Small intestine (tissue), 16 donors: ENCODE measurements at places on chromosomes 3 and 15.

DNA sequence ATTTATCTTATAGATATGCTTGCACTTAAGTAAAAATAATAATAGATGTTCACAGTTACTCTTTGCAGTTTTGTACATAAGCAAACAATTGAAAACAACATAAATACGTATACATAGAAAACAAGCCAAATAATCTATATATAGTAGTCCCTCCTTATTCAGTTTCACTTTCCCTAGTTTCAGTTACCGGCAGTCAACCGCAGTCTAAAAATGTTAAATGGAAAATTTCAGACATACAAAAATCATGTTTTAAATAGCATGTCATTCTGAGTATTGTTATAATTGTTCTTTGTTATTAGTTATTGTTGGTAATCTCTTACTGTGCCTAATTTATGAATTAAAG lies 262.0 kb downstream of the CGGBP1 start:
- DNase-seq, result no peak
- H3K4me1 ChIP-seq, result no peaks in the 10 kb centered on the region
- no peak overlapping the region for H3K4me3 ChIP-seq
- H3K27me3 ChIP-seq, result peaks cover 21% of the 10 kb centered on the region

- no peaks in the 10 kb centered on the region for H3K36me3 ChIP-seq
- no peak for DNase-seq
- H3K4me3 ChIP-seq, result no peak overlapping the region
- no peaks in the 10 kb centered on the region for H3K27me3 ChIP-seq
- H3K27ac ChIP-seq, result no peak overlapping the region
Measured at GRCh38 chr3:31331278-31331677, 201.4 kb upstream of the STT3B start.

DNA sequence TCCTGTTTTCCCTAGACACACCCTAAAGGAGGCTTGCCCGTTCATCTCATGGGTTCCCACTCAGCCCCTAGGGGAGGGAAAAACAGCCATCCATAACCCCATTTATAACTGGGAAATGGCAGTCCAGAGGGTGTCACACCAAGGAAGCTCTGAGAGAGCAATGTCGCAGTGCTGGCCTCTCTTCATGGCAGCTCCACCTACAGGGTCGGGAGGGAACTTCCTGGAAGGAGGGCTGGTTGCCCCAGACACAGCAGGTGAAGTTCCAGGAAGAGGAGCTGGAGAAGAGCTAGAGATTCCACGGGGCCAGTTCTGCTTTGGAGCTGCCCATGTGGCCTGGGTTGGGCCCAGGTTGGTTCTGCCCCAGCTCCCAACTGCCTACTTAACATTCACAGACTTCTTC lies 22.3 kb upstream of the LINGO1 start:
- no peaks in the 10 kb centered on the region for H3K4me1 ChIP-seq
- peak; percentile 63 for DNase-seq
- no peaks in the 10 kb centered on the region for H3K36me3 ChIP-seq
- H3K27ac ChIP-seq, result no peak overlapping the region
- H3K4me3 ChIP-seq, result no peak overlapping the region

GRCh38 chr3:29771602-29772001 lies 490.7 kb downstream of the RBMS3 start:
- H3K4me3 ChIP-seq, result no peak overlapping the region
- no peaks in the 10 kb centered on the region for H3K27me3 ChIP-seq
- H3K36me3 ChIP-seq, result no peaks in the 10 kb centered on the region
- no peaks in the 10 kb centered on the region for H3K4me1 ChIP-seq
